ENCODE measurements at places on chromosomes 13 and 19.

GRCh38 chr13:27236478-27236877, 14.9 kb upstream of the RPL21 start:
- no peak for DNase-seq

DNA sequence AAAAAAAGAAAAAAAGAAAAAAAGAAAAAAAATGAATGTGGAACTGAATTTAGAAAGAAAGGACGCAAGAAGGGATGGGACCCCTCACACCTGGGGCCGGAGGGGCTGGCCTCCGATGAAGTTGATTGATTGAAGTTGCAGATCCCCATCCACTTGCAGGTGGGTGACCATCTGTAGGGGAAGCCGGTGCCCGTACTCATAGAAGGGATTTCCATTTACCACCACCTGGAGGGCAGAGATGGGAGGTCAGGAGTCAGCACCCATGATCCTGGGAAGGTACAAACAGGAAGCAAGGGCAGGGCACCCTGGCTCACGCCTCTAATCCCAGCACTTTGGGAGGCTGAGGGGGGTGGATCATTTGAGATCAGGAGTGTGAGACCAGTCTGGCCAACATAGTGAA, 6.4 kb downstream of the LGALS4 start:
- DNase-seq = no peak

DNA sequence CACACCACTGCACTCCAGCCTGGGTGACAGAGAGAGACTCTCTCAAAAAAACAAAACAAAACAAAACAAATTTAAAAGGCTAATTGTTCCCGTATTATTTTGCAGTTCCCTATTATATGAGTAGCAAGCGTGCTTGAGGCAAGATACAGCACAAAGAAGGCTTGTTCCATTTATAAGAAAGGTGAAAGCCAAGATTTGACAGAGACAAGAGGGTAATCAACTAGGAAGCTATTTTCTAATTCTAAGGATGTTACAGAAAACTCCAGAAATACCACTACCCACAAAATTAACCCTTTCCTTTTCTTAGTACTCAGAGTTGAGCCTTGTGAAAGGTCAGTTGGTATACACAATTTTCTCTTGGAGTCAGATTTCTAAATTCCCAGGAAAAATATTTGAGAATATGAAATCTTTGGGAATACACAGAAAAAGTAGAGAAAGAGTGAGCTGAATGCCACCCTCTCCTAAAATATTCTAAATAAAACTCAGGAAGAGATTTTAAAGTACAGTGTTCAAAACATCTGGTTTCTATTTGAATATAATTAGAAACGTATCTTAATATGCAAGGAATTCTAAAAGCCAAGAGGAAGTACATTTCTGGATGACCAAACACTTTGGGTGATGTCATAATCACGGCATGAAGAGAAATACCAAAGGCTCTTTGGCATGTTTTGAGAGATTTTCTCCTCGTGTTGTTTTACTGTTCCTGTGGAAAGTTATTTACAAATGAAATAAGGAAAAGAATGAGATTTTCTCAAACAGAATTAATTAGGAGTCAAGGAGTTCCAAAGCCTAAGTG, 63.0 kb upstream of the FLT1 start:
- DNase-seq = no peak

- no peak for DNase-seq
These were observed 13.6 kb downstream of the CCDC97 start for GRCh38 chr19:41323430-41324125.

DNA sequence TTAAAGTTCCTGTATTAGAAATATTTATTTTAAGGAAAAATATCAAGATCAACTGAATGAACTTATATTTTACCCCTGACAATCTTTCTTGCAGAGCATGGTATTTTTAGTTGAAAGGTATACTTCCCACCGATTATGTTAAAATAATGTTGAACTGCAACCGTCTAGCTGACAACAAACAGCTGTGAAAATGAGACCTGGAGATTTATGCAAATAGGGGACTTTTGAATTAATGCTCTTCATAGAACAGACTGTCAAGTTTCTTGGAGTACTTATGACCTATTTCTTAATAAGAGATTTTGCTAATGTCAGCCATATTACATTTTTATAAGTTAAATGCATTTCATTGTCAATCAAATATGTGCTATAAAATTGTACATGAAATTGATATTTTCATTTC, 210.9 kb downstream of the NALCN start:
- DNase-seq = no peak

- DNase-seq = no peak
These were observed 12.3 kb downstream of the LMO7 start for GRCh38 chr13:75648446-75648845.

DNA sequence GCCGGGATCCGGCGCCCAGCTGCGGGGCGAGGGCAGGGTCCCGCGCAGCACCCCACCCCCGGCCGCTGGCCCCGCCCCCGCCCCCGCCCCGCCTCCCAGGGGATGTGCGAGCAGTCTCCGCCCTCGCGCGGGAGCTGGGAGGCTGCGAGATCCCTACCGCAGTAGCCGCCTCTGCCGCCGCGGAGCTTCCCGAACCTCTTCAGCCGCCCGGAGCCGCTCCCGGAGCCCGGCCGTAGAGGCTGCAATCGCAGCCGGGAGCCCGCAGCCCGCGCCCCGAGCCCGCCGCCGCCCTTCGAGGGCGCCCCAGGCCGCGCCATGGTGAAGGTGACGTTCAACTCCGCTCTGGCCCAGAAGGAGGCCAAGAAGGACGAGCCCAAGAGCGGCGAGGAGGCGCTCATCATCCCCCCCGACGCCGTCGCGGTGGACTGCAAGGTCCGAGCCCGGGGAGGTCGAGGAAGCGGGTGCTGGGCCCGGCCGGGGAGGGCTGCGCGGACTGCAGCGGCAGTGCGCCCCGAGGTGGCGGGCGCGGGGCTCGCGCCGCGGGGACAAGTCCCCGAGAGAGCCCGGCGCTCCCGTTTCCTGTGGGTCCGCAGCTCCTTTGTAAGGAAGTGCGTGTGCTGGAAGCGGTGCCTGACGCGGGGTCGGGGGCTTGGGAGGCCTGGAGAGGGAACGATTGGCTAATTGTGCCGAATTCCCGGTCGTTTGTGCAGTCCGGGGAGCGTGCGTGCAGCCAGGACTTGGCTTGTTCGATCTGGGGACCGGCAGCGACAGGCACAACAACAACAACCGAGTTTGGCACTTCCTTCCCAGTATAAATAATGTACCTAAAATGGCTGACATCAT, at the start of gene ITM2B:
Gene ITM2B (plus strand): TSS at position 161 of the 843 bp plus-strand sequence. CDS start 155 bp downstream, at position 316.
- DNase-seq = peak; percentile 66

DNA sequence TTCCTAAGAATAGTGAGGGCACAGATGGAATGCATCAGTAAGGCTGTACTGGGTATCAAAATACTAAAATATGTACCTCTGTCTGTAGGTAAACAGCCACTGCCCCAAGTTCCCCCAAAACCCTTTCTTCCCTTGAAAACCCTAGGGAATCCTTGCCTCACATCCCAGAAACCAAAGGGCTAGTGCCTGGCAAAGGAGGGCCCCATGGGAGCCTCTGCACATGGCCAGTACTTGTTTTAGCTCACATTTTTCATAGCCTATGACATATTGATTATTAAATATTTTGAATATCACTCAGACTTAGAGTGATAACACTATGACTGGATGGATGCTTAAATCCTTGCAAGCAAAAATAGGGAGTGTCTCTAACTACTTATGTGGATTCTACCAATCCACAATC, 237.1 kb downstream of the LHFPL6 start:
- DNase-seq = no peak

- DNase-seq = no peak
These were observed 15.3 kb downstream of the GRTP1 start for GRCh38 chr13:113348591-113348990.

GRCh38 chr13:92297971-92298942, 899.8 kb downstream of the GPC5 start:
- no peak for DNase-seq

DNA sequence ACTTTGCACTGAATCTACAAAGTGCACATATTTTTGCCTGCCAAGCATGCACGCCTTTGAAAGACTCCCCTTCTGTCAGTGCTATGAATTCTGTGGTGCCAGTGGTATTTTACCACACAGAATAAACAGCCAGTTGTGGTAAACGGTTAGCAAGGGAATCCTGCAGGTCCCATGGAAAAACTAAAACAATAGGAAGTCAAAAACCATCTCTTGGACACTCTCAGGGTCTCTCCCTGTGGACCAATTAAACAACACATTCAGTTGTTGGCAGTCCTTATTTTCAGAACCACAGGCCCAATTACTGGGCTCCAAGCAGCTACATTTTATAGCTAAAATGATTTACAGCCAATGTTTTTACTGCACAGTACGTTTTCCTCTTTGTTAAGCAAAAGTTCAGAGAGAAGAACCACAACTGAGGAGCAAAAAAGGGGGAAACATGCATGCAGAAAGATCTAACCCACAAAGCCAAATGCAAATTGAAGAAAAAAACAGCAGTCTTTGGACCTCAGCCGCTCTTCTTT, 116.9 kb downstream of the KCTD12 start:
- no peak for DNase-seq

DNA sequence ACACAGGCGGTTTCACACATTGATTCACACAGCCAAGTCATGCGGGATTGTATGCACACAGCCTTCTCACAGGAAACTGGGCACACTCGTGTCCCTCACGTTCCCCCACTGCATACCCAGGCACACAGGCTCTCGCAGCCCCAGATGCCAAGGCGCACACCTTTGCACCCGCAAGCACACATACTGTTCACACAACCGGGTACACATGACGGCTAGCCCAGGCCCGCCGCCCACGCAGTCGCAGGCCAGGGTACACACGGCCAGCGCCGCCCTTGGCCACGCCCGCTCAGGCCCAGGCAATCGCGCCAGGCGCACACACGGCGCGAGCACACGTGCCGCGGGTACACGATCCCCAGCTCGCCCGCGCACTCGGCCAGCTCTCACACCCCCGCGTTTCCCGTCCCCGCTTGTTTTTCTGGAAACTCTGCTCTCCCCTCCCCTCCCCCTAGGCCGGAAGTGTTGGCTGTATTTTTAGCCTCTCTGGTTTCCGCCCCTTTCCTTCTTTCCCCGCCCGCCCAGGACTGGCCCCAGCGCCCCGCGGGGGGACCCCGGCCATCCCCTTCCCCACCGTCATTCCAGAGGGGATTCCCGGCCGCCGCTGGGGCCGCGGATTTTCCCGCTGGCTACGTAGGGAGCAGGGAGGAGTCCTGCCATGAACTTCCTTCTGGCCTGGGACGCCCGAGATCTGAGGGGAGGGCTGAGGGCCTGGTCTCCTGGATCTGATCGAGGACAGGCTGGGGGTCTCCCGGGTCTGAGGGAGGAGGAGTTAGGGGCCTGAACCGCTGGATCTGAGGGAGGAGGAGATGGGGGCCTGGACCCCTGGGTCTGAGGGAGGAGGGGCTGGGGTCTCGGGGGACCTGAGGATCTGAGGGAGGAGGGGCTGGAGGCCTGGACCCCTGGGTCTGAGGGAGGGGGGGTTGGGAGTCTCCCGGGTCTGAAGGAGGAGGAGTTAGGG, 4.0 kb upstream of the ZFP36 start:
- no peak for DNase-seq

GRCh38 chr19:49879243-49879963, 1.9 kb downstream of the TBC1D17 start:
- no peak for DNase-seq

GRCh38 chr13:26601669-26602068, 44.2 kb downstream of the WASF3 start:
- DNase-seq = no peak

DNA sequence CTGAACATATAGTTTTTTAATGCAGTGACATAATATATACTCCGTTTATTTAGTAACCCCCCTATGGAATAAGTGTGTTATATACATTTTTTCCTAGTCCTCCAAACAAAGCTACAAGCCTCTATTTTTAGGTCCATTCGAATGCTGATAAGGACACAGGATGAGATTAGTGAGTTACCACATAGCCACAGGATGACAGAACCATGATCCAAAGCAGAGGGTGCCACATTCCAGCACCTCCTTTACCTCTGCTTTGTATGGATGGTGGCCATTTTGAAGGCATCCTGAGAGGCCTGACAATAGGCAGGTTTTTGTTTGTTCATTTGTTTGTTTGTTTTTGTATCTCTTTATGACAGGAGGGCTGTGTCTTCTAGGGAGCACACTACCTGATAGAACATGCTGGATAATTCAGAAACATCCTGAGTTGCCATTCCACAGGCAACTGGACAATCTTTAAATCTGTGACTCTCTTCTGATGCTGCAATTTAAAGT, 186.3 kb downstream of the MTUS2 start:
- no peak for DNase-seq
